ENCODE measurements at places on chromosomes 6 and 20. TPM values are rescaled to one million over a fixed set of nuclear protein-coding genes. Genes with fewer than 3 reads are reported as not detected.

Gene TMEM217
- 3.3 TPM for total RNA-seq

DNA sequence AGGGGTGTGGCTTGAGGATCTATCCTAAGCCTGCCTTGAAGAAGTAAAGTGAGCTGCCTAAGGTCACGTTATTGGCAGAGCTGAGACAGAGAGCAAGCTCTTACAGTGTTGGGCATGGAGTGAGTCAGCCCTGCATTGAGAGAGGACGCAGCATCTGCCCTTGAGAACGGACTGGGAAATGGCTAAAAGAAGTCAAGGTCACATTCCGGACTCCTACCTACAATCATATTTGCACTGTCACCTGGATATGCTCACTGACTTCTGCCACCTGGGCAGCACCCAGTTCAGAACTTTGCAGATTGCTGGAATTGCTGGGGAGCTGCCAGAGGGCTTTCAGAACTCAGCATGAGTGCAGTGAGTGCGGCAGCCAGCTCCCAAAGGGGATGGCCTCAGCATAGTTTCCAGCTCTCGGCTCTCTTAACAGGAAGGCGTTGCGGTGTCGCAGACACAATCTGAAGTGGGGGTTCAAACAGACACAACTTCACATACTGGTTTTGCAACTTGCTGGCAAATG, 199.3 kb upstream of the SGK1 start:
- no peak for DNase-seq

DNA sequence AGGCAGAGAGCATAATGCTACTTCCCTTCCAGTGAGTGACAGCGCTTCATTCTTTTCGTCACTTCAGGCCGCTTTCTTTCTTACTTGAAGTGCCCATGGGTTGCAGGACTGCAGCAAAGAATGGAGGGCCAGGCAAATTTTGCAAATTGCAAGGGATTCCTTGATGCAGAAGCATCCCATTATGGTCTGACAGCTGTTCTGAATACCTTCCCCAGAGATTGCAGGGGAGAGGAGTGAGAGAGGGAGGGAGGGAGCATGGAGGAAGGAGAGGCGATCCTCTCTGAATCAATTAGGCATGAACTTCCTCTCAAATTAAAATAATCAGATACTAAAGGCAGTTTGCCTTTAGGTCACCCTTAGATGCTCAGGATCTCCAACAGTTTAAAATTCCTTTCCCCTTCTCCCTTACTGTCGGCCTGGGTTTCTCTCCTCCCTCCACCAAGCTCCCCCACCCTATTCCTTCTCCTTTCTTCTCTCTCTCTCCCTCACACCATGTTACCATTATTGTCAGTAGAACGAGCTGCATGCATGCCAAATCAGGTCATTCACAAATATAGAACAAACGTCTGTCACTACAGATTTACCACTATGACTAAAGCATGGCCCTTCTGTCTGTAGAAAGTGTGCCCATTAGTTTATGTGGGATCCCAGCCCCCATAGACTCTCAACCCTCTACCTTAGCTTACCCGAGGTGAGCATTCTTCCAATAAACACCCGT, 289.2 kb downstream of the CD83 start:
- no peak for DNase-seq

Gene COL21A1
- total RNA-seq, result not detected

Gene APOM
- 3.1 TPM for total RNA-seq

DNA sequence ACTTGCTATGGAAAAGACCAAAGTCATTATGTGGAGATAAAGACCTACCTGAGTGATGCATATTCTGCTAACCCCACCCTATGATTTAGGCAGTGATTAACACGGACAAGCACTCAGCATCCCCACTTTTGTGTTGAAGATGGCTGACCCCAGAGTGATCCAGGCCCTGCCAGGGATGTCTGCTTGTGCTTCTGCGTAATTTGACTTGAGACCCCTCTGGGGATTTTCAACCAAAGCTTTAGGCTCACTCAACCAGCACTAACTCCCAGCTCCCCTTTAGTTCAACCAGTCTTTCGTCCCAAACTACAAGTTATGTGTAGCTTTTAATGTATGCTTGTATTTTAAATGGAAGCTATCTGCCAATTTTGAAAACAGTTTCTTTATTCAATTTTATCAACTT, 538.0 kb upstream of the ID4 start:
- DNase-seq, result no peak

Gene CD164
- total RNA-seq, result 223 TPM

DNA sequence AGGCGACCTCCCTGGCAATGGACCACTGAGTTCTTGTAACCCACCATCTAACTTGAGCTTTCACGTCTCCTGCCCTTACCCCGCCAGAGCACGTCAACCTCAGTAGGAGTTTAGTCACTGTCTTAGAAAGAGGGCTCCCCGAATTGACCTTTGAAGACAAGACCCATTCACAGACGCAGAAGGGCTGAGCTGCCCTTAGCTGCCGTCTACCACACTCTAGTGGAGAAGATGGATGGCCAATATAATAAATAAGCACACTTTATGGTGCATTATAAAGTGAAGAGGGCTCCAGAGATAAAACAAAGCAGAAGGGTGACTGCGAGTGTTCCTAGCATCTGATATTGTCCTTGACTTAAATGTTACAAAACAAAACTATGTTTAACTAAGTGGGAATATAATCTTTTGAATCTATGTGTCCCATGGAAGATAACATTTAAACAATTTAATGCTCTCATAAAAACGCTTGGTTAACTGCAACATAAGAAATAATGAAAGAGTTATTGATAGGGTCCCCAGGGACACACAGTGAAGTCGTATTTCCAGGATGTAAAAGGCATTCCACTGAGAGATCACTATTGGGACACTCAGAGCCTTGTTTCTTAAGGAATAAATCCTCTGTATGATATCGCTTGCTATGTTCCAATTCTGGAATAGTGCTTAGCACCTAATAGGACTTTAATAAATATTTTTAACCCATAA, 261.1 kb downstream of the THBS2 start:
- no peak for DNase-seq

Gene STX11
- total RNA-seq, result 16.0 TPM

DNA sequence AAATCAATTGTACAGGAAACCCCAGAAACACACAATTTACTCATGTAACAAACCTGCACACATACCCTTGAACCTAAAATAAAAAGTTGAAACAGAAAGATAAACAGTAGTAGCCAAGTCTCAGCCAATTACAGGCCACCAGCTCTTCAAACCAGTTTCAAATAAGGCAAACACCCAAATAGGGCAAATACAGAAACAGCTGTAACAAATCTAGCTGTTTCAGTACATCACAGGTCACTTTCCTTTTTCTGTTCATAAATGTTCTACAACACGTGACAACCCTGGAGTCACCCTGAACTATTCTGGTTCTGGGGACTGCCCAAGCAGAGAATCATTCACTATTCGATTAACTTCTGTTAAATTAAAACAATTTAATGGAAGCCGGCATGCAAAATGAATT, 329.0 kb downstream of the GJA1 start:
- no peak for DNase-seq

DNA sequence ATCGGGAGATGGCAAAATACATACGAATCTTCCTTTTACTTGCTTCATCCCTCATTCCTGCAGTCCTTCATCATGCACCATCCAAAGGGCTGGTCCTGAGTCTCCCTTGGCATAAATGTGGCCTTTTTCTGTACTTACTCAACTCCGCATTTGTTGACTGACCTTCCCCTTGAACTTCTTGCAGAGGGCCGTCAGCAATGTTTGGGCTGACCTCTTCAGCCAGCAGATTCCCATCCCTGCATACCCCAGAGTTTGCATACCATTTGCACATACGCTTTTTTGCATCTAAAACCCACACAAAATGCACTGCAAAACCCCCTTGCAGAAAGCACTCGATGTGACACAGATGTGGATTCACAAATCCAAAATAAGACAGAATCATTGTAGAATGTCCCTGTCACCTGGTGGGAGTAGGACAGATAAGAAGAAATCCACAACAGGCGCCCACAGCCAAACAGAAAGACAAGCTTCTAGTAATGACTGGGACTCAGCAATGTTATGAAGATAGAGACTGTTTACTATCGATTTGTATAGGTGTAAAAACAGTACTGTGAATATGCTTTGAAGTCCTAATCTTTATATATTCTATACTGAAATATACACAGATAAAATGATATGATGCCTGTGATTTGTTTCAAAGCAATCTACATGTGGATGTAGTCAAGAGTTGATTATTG, 45.8 kb downstream of the TBC1D7 start:
- DNase-seq, result peak; percentile 37

Gene TMEM170B
- 1.1 TPM for total RNA-seq

DNA sequence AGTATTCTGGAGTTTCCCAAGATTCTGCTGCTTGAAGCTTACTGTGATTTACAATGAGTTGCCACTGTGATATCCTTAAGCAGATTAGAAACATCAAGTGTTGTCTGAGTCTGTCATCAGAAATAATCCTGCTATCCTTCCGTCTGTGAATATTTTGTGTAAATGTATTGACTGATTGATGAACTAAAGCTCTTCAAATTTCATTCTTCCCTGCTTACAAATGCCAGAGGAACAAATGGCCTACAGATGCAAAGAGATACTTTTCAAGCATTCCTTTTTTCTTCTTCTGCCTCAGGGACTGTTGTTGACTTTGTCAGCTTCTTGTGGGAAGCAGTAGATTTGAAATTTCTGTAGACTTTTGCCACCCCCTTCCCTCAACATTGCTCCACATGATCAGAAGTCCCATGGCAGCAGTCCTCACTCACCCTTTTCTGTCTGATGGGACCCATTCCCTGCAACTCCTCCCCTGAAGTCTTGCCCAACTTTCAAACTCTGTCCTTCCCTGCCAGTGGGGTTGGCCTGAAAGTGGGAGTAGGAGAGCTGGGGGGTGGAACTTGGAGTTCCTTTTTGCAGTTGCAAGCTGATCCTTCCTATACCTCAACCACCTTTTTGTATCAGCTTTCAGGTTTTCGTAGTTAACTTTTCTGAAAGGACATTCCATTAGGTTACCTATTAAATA, 38.5 kb upstream of the MLIP start:
- no peak for DNase-seq

Gene MMP24
- total RNA-seq, result not detected

GRCh38 chr6:109153752-109154151, 58.4 kb downstream of the CEP57L1 start:
- no peak for DNase-seq

Gene FOXF2
- not detected for total RNA-seq

- no peak for DNase-seq
These were observed 852 bp downstream of the CST4 start for GRCh38 chr20:23687986-23688385.

Gene BYSL
- 51.0 TPM for total RNA-seq

Gene ZNF391
- 3.2 TPM for total RNA-seq

DNA sequence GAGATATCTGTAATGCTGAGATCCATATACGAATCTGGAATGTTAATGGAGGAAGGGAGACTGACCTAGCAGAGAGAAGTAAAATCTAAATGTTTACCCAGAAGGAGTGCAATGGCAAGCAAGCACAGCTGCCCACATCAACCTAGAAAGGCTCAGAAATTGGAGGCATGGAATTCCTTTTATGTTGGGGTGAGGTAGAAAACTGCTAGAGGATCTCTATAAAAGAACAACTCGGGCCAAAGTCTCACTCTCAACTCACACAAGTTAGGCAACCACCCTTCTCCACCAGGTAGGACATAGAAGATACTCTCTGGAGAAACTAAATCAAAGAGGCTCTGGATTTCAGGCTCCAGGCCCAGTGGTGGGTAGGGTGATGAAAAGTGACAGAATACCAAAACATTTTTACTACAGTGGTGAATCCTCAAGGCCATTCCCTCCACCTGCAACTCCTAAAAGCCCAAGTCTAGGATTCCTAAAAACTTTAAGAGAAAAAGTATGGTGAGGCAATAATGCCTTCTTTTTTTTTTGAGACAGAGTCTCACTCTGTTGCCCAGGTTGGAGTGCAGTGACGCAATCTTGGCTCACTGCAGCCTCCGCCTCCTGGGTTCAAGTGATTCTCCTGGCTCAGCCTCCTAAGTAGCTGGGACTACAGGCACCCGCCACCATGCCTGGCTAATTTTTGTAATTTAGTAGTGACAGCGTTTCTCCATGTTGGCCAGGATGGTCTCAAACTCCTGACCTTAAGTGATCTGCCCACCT, 9.5 kb upstream of the ADGRG6 start:
- no peak for DNase-seq

Gene TNFRSF21
- total RNA-seq, result 1.2 TPM

GRCh38 chr6:78513856-78514255, 353.5 kb upstream of the IRAK1BP1 start:
- DNase-seq, result no peak

- no peak for DNase-seq
These were observed 44.1 kb downstream of the SAMD3 start for GRCh38 chr6:130178692-130179091.

Gene RAB44
- total RNA-seq, result 0.05 TPM

Gene DNAH8
- 0.22 TPM for total RNA-seq

Gene FAM110A
- total RNA-seq, result 18.0 TPM

GRCh38 chr6:8375916-8376315, 59.4 kb downstream of the SLC35B3 start:
- no peak for DNase-seq

DNA sequence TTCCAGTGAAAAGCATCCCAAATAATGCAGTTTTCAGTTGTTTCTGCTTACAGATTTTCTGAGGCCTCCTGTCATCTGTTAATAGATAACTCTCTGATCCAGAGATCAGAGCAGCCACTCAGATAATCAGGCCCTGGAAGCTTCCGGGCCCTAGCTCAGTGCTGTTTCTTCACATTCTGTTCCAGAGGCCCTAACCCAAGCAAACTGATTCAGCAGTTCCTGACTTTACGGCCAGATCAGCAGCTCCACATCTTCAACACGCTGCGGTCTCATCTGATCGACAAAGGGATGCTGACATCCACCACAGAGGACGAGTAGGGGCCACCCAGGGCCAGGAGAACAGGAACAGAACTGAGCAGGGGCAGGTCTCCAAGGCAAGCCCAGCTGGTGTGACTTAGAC, 63.1 kb downstream of the CDS2 start:
- DNase-seq, result no peak

GRCh38 chr20:33310327-33310899, 27.4 kb downstream of the BPIFB1 start:
- DNase-seq, result no peak

Gene PTGIS
- total RNA-seq, result 1.8 TPM

GRCh38 chr6:110357664-110358552, at the start of gene METTL24:
Gene METTL24, minus strand, starts transcription at chr6:110358349. Its CDS starts 77 bp downstream, at chr6:110358272.
- DNase-seq, result no peak
